ENCODE measurements at places on chromosomes 4 and X. TPM values are rescaled to one million over a fixed set of nuclear protein-coding genes. Genes with fewer than 3 reads are reported as not detected.

Gene FGFBP2
- not detected for total RNA-seq

Gene ARAF
- 34.4 TPM for total RNA-seq

Gene KCNE5
- total RNA-seq: not detected

Gene NAA11
- not detected for total RNA-seq

Gene POU3F4
- total RNA-seq: not detected

Gene FAAH2
- not detected for total RNA-seq

Gene FHL1
- 57.1 TPM for total RNA-seq

Gene ABCE1
- 128 TPM for total RNA-seq

Gene FAM156B
- 12.9 TPM for total RNA-seq
